ENCODE measurements at places on chromosomes 1 and 21.

DNA sequence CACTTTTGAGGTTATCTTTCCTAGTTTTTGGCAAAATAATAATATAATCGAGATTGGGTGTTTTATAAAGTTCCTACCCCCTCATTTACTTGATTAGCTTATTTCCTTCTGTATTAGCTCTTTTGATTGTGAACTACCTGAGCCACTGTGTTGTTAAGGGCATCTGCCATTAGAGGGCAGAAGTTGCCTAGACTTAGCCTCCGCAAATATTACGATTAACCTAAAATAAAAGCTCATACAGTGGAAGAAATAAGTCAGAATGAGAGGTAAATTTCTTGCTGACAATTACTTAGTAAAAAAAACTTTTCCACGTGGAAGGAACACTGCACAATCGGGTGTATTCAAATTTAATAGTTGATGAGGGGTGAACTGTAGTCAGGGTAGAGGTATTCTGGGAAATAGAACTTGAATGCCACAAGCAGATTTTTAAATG, 2.3 kb downstream of the H3-3A start:
- DNase-seq, result peak; percentile 26

DNA sequence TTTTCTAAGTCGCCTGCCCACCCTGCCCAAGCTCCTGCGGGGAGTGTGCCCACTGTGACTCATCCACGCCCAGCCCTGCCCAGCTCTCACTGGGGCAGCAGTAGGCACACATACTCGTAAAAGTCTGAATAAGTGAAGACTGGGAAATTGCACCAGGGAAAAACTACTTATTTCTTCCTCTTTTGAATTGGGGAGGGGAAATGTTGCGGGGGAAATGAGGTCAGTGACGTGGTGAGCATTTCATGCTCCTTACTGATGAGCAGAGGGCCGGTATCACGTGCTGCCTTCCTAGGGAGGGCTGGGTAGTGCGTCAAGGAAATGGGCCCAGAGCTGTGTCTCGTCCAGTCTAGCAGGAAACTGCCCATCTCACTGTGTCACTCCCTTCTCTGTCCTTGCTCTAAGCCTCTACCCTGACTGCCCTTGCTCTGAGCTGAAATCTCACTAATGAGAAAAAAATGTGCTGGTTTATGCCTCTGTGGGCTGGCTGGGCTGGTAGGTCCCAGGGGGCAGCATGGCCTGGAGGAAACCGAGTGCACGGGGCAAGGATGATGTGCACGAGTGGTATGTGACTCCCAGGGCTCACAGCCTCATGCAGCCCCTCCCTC, 13.5 kb upstream of the TNFRSF1B start:
- no peak for DNase-seq

GRCh38 chr1:161730050-161730564, 8.8 kb downstream of the FCRLB start:
- peak; percentile 7 for DNase-seq

DNA sequence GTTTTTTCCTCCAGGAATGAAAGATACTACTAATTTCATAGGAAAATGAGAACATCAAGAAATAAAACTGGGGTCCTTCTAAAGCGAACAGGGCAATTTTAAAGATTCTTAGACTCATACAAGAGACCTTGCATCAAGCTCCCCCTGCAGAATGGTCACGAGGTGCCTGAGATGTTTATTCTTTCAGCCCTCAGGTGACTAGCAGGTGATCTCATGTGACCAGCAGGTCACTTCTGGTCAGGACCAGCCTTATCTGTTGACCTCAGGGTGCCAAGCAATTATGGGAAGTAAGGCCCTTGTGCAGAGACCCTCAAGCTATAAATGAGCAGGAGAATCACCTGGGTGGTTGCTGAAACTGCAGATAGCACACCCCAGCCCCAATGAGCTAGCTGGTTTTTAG, 20.6 kb upstream of the TMEM51 start:
- DNase-seq, result no peak

DNA sequence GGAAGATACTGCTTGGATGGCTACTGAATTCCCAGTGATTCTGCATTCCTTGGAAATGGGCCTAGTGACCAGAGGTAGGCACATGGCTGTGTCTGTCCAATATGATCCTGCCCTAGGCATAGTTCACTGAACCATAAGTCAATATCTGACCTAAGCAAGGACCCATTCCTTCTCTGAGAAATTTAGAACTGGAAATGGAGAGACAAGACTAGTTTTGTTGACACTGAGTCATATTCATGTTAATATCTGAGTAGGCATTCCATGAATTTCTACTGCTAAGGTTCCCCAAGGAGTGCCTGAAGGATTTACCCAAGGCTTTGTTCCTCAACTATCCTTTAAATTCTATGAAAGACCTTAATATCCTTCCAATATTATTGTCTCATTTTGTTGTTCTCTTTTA, 329.8 kb upstream of the BEND5 start:
- no peak for DNase-seq

GRCh38 chr1:110606657-110607535, 738 bp upstream of the KCNA2 start:
- no peak for DNase-seq

DNA sequence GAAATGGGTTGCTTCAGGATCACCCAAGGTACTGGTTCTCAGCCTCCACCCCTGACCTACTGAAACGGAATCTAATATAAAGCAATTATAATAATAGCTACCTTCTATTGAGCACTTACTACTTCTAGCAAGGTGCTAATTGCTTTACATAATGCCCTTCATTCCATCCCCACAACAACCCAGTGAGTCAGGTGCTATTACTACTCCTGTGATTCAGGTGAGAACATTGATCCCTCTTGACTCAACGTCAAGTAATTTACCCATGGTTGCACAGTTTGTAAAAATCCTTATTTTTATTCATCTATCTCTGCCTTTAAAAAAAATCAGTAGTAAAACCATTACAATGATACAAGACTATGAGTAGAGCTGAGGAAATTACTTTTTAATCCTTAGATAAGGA, 85.2 kb downstream of the UCHL5 start:
- no peak for DNase-seq

- DNase-seq, result no peak
Measured at GRCh38 chr1:53558739-53559315, 99.6 kb downstream of the DMRTB1 start.

- no peak for DNase-seq
Measured at GRCh38 chr1:160996178-160996577, 24.8 kb downstream of the F11R start.

DNA sequence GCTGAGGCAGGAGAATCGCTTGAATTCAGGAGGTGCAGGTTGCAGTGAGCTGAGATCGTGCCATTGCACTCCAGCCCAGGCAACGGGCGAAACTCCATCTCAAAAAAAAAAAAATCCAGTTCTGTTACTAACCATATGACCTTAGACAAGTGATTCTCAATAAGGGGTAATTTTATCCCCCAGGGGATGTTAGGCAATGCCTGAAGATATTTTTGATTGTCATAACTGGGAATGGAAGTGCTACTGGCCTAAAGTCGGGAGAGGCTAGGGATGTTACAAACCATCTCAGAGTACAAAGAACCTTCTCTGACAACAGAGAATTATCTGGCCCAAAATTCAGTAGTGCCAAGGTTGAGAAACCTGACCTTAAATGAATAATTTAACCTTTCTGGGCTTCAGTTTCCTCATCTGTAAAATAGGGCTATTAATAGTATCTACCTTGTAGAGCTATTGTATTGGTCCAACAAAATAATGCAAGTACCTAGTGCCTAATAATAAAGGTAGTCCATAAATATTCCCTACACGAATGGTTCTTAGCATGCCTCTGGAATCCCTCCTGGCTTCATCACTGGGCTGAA, 5.8 kb upstream of the LMNA start:
- no peak for DNase-seq

GRCh38 chr1:112743174-112744008, 28.3 kb upstream of the PPM1J start:
- DNase-seq, result no peak

- DNase-seq, result no peak
Measured at GRCh38 chr1:30748699-30749401, 8.7 kb downstream of the LAPTM5 start.

DNA sequence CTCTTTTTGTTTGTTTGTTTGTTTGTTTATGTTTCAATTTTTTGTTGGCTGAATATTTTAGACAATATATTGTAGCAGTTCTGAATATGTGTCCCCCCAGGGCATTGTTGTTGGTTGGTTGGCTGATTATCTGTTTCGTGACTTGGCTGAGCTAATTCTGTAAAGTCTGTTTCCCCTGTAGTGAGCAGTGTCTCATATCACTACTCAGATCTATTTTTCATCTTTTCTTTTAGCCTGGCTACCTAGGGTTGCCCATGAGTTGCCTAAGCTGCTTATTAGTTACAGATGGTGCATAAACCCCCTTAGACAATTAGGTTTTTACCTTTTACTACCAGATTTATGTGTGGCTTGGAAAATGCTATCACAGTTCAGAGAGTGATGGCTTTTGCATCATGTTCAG, 32.3 kb downstream of the CFAP57 start:
- no peak for DNase-seq

DNA sequence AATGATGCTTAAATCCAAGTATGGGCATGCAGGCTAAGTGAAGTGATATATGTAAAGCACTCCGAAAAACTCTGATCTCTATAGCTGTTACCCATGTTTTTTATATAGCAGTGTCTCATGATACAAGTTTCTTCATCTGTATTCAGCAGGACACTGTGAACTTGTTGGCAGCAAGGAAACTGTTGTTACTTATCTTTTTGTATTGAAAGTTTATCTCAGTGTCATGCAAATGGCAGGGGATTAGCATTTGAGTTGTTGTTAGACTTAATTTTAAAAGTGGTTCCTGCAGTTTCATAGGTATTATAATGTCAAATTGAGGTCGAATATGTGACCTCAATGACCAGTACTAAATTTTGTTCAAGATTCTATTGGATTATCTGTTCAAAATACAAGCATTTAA, 47.9 kb downstream of the NCAM2 start:
- DNase-seq, result no peak

- peak; percentile 48 for DNase-seq
Measured at GRCh38 chr21:42423197-42423675, 19.5 kb downstream of the UBASH3A start.
